ENCODE measurements at places on chromosomes 7 and 10.

GRCh38 chr7:123867225-123867624 is 22.3 kb downstream of the HYAL4 start:
- DNase-seq = no peak
- H3K4me3 ChIP-seq = no peak overlapping the region
- H3K27me3 ChIP-seq = no peaks in the 10 kb centered on the region
- H3K27ac ChIP-seq = no peak overlapping the region
- H3K36me3 ChIP-seq = no peaks in the 10 kb centered on the region

GRCh38 chr7:43077732-43078391 is 34.6 kb upstream of the HECW1 start:
- no peak for DNase-seq
- H3K36me3 ChIP-seq = no peaks in the 10 kb centered on the region
- no peaks in the 10 kb centered on the region for H3K4me1 ChIP-seq

DNA sequence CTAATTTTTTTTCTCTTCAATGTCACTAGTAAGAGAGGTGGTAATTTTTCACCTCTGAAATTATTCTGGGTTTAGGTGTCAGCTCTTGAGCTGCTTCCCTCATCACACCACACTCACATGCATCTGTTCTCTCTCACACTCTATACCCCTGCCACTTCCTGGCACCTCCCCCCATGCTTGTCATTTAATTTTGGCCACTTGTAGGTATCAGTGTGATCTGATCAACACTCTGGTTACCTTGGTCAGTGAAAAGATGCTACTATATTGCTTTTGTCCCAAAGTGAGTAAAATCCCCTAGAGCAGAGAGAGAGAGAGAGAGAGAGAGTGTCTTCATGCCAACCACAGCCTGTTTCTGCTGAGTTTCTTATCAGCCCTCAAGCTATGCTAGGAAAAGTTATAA is 42.5 kb downstream of the STK17A start:
- peaks cover 8% of the 10 kb centered on the region for H3K36me3 ChIP-seq
- no peaks in the 10 kb centered on the region for H3K4me1 ChIP-seq
- H3K27ac ChIP-seq = no peak overlapping the region

GRCh38 chr10:101489355-101489754 is 98.7 kb downstream of the POLL start:
- no peaks in the 10 kb centered on the region for H3K36me3 ChIP-seq
- H3K4me3 ChIP-seq = no peak overlapping the region
- peaks cover 2% of the 10 kb centered on the region for H3K4me1 ChIP-seq

DNA sequence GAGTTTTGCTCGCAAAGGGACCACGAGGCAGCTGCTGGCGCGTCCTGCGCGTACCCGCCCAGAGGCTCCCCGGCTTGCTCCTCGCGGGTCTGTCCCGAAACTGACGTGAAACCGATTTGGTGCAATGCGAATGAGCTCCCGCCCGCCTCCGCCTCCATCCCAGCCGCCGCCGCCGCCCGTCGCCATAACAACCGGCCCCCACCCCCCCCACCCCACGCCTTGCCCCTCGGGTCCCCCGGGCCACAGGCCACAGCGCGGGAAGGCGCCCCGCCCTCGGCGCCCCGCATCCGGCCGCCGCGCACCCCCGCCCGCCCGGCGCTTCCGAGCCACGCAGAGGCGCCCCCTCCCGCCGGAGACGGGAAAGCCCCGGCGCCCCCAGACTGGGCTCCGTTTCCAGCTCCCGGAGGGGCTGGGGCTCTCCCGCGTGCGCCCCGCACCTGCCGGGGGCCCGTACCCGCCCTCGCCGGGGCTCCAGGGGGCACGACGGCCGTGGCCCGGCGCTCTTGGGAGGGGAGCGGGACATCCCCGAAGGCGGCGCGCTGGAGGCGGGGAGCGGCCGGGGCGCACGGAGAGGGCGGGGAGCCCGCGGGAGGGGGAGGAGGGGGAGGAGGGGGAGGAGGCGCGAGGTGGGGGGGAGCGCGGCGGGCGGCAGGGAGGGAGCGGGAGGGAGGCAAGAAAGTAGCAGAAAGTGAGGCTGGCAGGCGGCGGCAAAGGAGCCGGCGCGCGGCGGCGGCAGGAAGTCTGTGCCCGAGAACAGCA is at the start of gene CAMK1D:
Gene CAMK1D, plus strand, starts transcription at position 678 of the 759 bp plus-strand sequence.
- no peaks in the 10 kb centered on the region for H3K27me3 ChIP-seq
- peak; percentile 85 for DNase-seq
- no peaks in the 10 kb centered on the region for H3K36me3 ChIP-seq
- peak within 1 kb of the TSS; percentile 84 for H3K27ac ChIP-seq

DNA sequence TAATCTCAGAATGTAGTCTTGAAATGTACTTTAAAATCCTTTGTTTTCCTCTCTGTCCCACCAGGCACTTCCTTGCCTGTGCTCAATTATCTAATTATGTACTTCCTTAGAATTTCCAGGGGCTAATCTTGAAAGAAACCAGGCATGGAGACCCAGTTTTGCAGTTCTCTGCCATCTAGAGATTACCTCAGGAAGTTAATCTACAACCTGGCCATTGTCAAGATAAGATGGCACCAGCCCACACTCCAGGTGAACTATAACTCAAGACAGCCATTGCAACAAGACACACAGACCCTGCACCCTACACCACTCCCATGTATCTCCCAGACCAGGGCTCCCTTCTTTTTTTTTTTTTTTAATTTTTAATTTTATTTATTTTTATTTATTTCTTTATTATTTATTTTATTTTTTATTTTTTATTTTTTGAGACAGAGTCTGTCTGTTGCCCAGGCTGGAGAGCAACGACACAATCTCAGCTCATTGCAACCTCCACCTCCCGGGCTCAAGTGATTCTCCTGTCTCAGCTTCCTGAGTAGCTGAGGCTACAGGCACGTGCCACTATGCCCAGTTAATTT is 85.9 kb upstream of the TRIM24 start:
- H3K36me3 ChIP-seq = no peaks in the 10 kb centered on the region
- no peak overlapping the region for H3K4me3 ChIP-seq
- H3K27me3 ChIP-seq = no peaks in the 10 kb centered on the region
- H3K4me1 ChIP-seq = no peaks in the 10 kb centered on the region
- no peak overlapping the region for H3K27ac ChIP-seq

DNA sequence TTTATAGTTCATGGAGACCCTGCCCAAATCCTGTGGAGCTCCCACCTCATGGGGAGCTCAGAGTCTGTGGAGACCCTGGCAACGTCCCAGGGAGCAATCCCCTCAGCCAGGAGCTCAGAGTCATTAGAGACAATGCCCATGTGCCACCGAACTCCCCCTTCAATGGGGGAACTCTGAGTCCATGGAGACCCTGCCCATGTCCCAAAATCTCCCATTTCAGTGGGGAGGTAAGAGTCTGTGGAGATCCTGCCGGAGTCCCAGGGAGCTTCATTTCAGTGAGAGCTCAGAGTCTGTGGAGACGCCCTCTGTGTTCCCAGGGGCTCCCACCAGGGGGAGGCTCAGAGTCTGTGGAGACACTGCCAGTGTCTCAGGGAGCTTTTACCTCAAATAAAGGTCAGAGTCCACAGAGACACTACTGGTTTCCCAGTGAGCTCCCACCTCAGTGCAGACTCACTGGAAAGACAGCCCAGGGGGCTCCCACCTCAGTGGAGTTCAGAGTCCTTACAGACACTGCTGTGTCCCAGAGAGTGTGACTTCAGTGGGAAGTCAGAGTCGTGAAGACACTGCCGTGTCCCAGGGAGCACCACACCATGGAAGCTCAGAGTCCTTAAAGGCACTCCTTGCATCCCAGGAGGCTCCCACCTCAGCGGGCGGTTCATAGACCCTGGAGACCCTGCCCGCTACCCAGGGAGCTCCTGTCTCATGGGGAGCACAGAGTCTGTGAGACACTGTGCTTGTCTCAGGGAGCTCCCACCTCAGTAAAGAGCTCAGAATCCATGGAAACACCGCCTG is 5.0 kb downstream of the MYO1G start:
- H3K27me3 ChIP-seq = no peaks in the 10 kb centered on the region
- H3K36me3 ChIP-seq = no peaks in the 10 kb centered on the region
- H3K27ac ChIP-seq = no peak overlapping the region
- peak; percentile 84 for DNase-seq
- H3K4me1 ChIP-seq = no peaks in the 10 kb centered on the region

DNA sequence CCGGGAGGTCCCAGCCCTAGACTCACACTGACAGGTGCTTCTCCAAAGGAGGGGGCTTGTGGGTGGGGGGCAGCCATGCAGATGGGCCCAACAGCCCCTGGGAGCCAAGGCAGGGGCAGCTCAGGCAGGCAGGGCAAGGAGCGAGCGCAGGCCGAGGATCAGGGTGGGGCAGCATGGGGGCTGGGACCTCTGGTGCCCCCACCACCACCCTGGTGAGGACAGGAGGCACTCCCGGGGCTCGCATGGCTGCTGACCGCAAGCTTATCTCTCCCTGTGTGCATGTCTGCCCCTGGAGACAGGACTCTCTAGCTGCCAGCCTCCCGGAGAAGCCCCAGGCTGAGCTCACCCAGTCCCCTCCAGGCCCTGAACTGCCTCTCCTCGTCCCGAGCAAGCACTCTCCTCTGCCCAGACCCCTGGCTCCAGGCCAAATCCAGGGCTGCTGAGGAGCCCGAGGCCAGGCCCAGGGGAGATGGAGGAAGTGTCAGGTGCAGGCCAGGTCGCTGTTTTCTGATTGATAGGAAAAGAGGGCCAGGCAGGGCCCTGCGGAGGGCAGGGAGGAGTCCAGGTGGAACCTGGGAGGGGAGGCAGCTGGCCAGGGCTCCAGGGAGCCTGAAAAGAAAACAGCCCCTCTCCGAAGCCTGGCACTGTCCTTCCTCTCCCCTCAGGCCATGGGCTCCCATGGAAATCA is 39.0 kb downstream of the PDGFA start:
- H3K36me3 ChIP-seq = no peaks in the 10 kb centered on the region
- DNase-seq = no peak
- peaks cover 40% of the 10 kb centered on the region for H3K4me1 ChIP-seq
- H3K4me3 ChIP-seq = no peak overlapping the region

DNA sequence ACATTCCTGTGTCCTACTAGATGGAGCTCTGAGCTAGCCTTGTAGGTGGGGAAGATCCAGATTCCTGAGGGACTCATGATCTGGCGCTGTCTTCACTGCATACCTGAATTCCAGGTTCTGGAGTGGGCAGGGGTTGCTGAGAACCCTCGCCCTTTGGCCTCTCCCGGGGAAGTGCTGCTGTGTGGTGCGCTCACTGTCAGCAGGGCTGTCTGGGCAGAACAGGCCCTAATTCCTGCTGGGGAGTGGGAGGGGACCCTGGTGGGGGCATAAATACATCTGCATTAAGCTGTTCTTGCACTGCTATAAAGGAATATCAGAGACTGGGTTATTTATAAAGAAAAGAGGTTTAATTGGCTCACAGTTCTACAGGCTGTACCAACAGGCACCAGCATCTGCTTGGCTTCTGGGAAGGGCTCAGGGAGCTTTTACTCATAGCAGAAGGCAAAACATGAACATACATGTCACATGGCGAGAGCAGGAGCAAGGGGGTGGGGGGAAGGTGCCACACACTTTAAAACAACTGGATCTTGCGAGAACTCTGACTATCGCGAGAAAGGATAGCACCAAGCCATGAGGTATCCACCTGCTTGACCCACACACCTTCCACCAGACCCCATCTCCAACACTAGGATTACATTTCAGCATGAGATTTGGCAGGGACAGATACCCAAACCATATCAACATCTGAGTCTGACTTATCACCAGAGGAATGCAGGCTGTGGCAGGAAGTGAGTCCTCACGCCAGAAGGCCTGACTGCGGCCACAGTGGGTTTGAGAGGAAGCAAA is 115.0 kb downstream of the ADCY1 start:
- DNase-seq = no peak
- H3K4me1 ChIP-seq = peaks cover 8% of the 10 kb centered on the region
- H3K36me3 ChIP-seq = no peaks in the 10 kb centered on the region
- H3K27ac ChIP-seq = no peak overlapping the region
- H3K4me3 ChIP-seq = no peak overlapping the region

- no peak overlapping the region for H3K4me3 ChIP-seq
- DNase-seq = no peak
- no peaks in the 10 kb centered on the region for H3K36me3 ChIP-seq
- H3K27ac ChIP-seq = no peak overlapping the region
These were observed 94.9 kb upstream of the DLX6 start for GRCh38 chr7:96910486-96910885.

Measured in small intestine (tissue), 16 donors.